RWPE2 (cell line): ENCODE measurements at places on chromosomes 3 and 15.
A peak's percentile ranks its signal among the peaks of the same experiment; 100 is the strongest.

GRCh38 chr15:89998141-89998661 is 2.9 kb upstream of the ZNF710 start:
- H3K36me3 ChIP-seq: 0 out of 2 replicates have a peak, but pooled peaks cover 2% of the 10 kb centered on the region
- H3K4me3 ChIP-seq: no peak overlapping the region
- peaks cover 30% of the 10 kb centered on the region for H3K4me1 ChIP-seq

GRCh38 chr15:58684036-58684710 is 65.3 kb downstream of the ADAM10 start:
- H3K36me3 ChIP-seq: peaks cover 8% of the 10 kb centered on the region
- H3K4me1 ChIP-seq: peaks cover 3% of the 10 kb centered on the region
- H3K27ac ChIP-seq: no peak overlapping the region
- DNase-seq: no peak
- no peak overlapping the region for H3K4me3 ChIP-seq

- H3K36me3 ChIP-seq: no peaks in the 10 kb centered on the region
- no peaks in the 10 kb centered on the region for H3K4me1 ChIP-seq
- DNase-seq: no peak
- no peak overlapping the region for H3K4me3 ChIP-seq
- peaks cover 23% of the 10 kb centered on the region for H3K27me3 ChIP-seq
Observed at GRCh38 chr3:184259396-184259877, 1.9 kb downstream of the CAMK2N2 start.

DNA sequence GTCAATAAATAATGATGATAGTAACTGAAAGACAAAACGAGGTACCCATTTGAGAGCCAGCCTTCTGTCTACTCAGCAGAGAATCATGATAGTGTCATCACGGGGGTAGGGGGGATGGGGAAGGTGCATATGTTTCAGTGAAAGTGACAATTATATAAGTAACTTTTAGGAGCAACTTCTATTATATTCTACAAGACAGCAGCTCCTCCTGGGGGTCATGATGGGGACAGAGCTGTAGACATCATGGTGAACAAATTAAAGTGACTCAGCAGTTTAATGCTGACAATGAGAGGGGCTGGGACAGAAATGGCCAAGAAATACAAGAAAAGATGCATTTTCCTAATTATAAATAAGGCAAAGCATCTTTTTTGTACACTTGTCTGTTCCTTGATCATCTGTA is 11.8 kb downstream of the CAPN3 start:
- H3K27ac ChIP-seq: no peak overlapping the region
- no peak for DNase-seq
- H3K4me3 ChIP-seq: no peak overlapping the region
- H3K36me3 ChIP-seq: no peaks in the 10 kb centered on the region

GRCh38 chr3:195876297-195877064 is 31.9 kb downstream of the TNK2 start:
- no peaks in the 10 kb centered on the region for H3K27me3 ChIP-seq
- DNase-seq: no peak
- no peak overlapping the region for H3K4me3 ChIP-seq
- H3K4me1 ChIP-seq: no peaks in the 10 kb centered on the region
- H3K36me3 ChIP-seq: peaks cover 44% of the 10 kb centered on the region
- peak overlapping the region; percentile 17 for H3K27ac ChIP-seq

GRCh38 chr3:169861871-169862270 is 7.9 kb downstream of the LRRC31 start:
- H3K4me1 ChIP-seq: no peaks in the 10 kb centered on the region
- DNase-seq: no peak
- no peaks in the 10 kb centered on the region for H3K36me3 ChIP-seq
- H3K27ac ChIP-seq: no peak overlapping the region

DNA sequence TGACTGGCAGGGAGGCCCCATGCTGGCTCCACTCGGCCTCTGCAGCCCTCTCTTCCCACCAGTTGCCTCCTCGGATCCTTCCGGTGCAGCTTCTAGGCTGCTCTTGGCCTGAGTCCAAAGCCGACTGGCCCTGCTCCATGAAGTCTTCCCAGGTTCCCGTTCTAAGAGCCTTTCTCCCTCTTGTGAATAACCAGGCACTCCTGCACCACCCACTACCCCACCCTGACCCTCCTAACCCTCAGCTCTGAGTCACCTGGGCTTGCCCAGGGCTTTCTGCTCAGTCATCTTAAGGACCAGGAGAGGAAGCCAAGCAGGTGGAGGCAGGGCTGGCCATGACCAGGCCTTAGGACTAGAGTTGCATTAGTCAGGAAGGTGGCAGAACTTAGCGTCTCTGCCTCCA is 28.1 kb upstream of the CNBP start:
- H3K4me3 ChIP-seq: no peak overlapping the region
- H3K27me3 ChIP-seq: no peaks in the 10 kb centered on the region
- peak; percentile 96 for DNase-seq

DNA sequence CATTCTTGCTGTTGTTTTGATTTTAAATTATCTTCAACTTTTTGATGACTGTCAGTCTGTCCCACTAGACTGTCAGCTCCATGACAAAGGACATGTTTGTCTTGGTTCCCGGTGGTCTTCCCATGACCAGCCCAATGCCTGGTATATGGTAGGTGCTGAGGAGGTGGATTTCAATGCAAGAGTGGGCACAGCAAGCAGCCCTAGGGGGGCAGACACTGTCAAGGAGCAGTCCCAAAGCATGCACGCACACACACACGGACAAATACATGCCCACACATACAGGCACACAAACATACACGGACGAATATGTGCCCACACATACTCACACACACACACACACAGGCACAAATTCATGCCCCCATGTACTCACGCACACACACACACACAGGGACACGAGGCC is 12.0 kb downstream of the KLF15 start:
- peak; percentile 9 for DNase-seq
- H3K4me1 ChIP-seq: no peaks in the 10 kb centered on the region
- no peaks in the 10 kb centered on the region for H3K27me3 ChIP-seq
- H3K4me3 ChIP-seq: no peak overlapping the region
- no peaks in the 10 kb centered on the region for H3K36me3 ChIP-seq

GRCh38 chr3:36648241-36649034 is 115.9 kb downstream of the DCLK3 start:
- peak overlapping the region; percentile 65 for H3K27ac ChIP-seq
- no peak overlapping the region for H3K4me3 ChIP-seq
- H3K36me3 ChIP-seq: no peaks in the 10 kb centered on the region
- DNase-seq: no peak
- no peaks in the 10 kb centered on the region for H3K27me3 ChIP-seq

- peaks cover 7% of the 10 kb centered on the region for H3K4me1 ChIP-seq
- no peaks in the 10 kb centered on the region for H3K27me3 ChIP-seq
- no peak overlapping the region for H3K4me3 ChIP-seq
- H3K27ac ChIP-seq: no peak overlapping the region
Observed at GRCh38 chr15:35444557-35445204, 101.3 kb downstream of the DPH6 start.

GRCh38 chr15:58420579-58421043 is 11.2 kb upstream of the LIPC start:
- H3K36me3 ChIP-seq: no peaks in the 10 kb centered on the region
- no peak overlapping the region for H3K4me3 ChIP-seq
- no peak for DNase-seq
- no peaks in the 10 kb centered on the region for H3K27me3 ChIP-seq
- no peaks in the 10 kb centered on the region for H3K4me1 ChIP-seq

GRCh38 chr3:16349986-16350596 is 85.1 kb downstream of the OXNAD1 start:
- DNase-seq: no peak
- H3K4me1 ChIP-seq: no peaks in the 10 kb centered on the region
- no peak overlapping the region for H3K27ac ChIP-seq
- no peaks in the 10 kb centered on the region for H3K36me3 ChIP-seq

DNA sequence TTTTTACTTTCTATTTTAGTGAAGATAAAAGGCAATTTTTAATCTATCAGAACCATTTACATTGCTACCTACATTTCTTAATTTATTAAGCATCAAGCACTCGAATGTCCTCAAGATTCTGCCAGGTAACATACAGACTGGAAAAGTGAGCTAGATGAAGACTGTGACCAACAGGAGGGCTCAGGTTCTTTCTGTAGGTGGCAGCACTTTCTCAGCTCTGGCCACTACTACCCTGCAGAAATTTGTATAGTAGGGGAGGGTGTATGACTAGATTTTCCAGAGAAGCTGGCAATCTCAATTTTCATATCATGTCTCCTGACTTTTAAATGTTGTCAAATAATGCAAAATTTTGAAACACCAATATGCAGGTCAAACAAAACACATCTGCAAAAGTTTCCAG is 165.0 kb upstream of the SUCLG2 start:
- DNase-seq: no peak
- no peaks in the 10 kb centered on the region for H3K36me3 ChIP-seq
- H3K27me3 ChIP-seq: no peaks in the 10 kb centered on the region
- H3K27ac ChIP-seq: no peak overlapping the region

GRCh38 chr3:188401244-188401993 is 247.5 kb downstream of the LPP start:
- H3K27ac ChIP-seq: no peak overlapping the region
- no peaks in the 10 kb centered on the region for H3K27me3 ChIP-seq
- no peak overlapping the region for H3K4me3 ChIP-seq
- no peaks in the 10 kb centered on the region for H3K36me3 ChIP-seq
- H3K4me1 ChIP-seq: peaks cover 2% of the 10 kb centered on the region

DNA sequence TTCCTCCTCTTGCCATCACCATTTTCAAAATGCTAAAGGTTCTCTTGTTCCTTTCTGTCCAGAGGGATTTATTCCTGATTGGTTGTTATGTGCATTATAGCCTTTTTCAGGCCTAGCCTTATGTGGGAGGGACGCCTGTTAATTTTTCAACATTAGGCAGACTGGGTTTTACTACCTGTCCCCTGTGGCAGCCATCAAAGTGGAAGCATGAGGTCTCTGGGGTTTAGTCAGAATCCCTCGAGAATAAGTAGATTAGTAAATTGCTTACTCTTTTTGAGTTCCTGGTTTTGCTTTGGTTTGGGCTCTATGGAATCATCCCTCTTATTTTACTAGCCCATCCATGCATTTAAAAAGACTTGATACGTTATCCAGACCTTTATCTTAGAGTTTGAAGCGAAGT is 32.4 kb downstream of the PAK2 start:
- peaks cover 19% of the 10 kb centered on the region for H3K4me1 ChIP-seq
- no peaks in the 10 kb centered on the region for H3K27me3 ChIP-seq
- no peak overlapping the region for H3K27ac ChIP-seq
- no peak for DNase-seq
- no peak overlapping the region for H3K4me3 ChIP-seq

- H3K4me1 ChIP-seq: no peaks in the 10 kb centered on the region
- H3K4me3 ChIP-seq: no peak overlapping the region
- peaks cover 10% of the 10 kb centered on the region for H3K36me3 ChIP-seq
- no peak overlapping the region for H3K27ac ChIP-seq
- no peak for DNase-seq
Observed at GRCh38 chr3:71485896-71486295, 97.6 kb downstream of the FOXP1 start.

DNA sequence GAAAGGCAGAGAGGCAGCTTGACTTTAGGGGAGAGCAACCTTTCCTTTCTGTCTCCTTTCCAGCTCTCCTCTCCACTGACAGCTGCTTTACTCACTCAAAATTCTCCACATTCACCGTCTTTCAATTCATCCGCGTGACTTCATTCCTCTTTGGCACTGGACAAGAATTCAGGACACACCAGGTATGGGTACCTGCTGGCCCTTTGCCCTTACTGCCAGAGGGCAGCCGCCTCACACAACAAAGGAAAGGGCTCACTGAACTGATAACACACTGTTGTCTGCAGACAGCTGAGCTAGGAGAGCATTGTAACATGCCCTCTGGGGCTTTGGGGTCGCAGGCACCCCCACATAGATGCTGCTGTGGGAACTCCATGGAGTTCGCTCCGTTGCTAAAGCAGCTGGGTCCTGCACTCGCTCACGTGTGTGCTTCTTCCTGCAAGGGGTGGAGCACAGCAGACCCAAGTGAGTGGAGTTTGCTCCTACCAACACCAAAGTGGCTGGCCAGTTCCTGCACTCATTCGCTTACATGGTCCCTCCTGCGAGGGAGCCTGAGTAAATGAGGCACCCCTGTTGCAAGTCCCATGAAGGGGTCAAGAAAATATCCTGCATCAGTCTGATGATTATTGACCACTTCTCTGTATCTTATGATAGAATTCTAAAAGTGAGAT is 79.0 kb upstream of the SGO1 start:
- H3K4me1 ChIP-seq: no peaks in the 10 kb centered on the region
- H3K27me3 ChIP-seq: no peaks in the 10 kb centered on the region
- DNase-seq: no peak
- H3K36me3 ChIP-seq: no peaks in the 10 kb centered on the region
- no peak overlapping the region for H3K4me3 ChIP-seq
- no peak overlapping the region for H3K27ac ChIP-seq

- H3K27ac ChIP-seq: peak overlapping the region; percentile 63
- H3K27me3 ChIP-seq: no peaks in the 10 kb centered on the region
- no peak overlapping the region for H3K4me3 ChIP-seq
Observed at GRCh38 chr15:50166216-50166615, 15.8 kb upstream of the SLC27A2 start.

GRCh38 chr3:31367518-31367917 is 165.2 kb upstream of the STT3B start:
- no peak overlapping the region for H3K27ac ChIP-seq
- DNase-seq: no peak
- no peaks in the 10 kb centered on the region for H3K36me3 ChIP-seq
- no peak overlapping the region for H3K4me3 ChIP-seq
- H3K27me3 ChIP-seq: no peaks in the 10 kb centered on the region
- H3K4me1 ChIP-seq: peaks cover 5% of the 10 kb centered on the region

DNA sequence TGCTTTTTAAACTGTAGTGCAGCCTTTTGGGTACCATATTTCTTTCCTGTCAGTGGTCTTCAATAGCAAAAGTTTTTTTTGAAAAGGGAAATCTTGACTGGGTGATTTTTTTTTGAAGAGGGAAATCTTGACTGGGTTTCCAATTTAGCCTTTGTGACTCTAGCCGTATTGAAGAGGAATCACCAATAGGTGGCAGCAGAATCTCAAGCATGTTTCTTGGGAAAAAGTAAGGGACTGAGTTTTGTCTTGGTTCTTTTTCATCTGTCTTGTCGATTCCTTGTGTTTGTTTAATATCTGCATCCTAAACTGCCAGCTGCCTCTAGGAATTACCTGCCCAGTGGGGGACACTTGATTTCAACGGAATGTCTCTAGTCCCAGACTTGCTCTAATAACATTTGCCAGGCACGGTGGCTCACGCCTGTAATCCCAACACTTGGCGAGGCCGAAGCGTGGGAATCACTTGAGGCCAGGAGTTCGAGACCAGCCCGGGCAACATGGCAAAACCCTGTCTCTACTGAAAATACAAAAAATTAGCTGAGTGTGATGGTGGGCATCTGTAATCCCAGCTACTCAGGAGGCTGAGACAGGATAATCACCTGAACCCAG is 89.2 kb downstream of the RBPMS2 start:
- peaks cover 85% of the 10 kb centered on the region for H3K36me3 ChIP-seq
- H3K4me3 ChIP-seq: no peak overlapping the region
- no peaks in the 10 kb centered on the region for H3K4me1 ChIP-seq
- no peaks in the 10 kb centered on the region for H3K27me3 ChIP-seq

- H3K4me1 ChIP-seq: no peaks in the 10 kb centered on the region
- no peaks in the 10 kb centered on the region for H3K27me3 ChIP-seq
- DNase-seq: no peak
- no peak overlapping the region for H3K27ac ChIP-seq
Observed at GRCh38 chr3:7025581-7026300, 164.8 kb downstream of the GRM7 start.
